GM04503 (cell line): ENCODE measurements at places on chromosomes 6 and 20.

GRCh38 chr6:43217351-43217750 lies 11.9 kb downstream of the DNPH1 start:
- DNase-seq, result no peak

- DNase-seq, result no peak
Observed at GRCh38 chr20:57996936-57997890, 231.2 kb downstream of the ANKRD60 start.

GRCh38 chr6:137798261-137798660 lies 68.8 kb upstream of the TNFAIP3 start:
- DNase-seq, result no peak

- DNase-seq, result no peak
Observed at GRCh38 chr6:40379811-40380210, 207.4 kb downstream of the LRFN2 start.

DNA sequence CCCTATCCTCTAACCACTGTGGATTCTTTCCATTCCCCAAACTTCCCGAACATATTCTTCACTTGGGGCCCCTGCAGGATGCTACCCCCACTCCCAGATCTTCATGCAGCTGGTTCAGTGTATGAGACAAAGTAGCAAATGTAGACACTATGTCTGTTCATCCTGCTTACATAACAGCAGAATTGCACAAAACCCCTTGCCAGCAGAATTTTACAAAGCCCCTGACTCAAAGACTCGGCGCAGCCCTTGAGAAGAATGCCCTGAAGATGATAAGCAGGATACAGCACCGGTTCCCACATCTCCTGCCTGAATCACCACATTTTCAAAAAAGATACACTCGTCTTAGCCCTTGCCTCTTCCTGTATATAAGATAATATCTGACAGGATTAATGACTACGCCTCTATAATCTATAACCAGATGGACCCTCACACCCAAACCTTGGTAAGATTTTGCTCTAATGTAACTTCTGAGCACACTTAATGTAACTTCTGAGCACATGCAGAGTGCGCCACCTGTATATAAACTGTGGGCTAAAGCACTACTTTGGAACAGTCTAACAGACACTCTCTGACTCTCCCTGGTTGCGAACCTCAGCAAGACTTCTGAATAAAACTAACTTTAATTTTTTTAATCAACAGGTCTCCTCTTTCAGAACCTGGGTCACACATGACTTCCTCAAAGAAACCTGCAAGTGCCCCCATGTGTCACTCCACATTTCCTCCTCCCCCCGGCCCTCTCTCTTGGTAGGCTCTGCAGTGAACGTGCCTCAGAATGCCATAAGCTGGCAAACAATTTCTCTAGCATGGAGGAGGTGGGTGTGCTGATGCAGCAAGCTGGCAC lies 28.7 kb downstream of the RALGAPA2 start:
- DNase-seq, result no peak

DNA sequence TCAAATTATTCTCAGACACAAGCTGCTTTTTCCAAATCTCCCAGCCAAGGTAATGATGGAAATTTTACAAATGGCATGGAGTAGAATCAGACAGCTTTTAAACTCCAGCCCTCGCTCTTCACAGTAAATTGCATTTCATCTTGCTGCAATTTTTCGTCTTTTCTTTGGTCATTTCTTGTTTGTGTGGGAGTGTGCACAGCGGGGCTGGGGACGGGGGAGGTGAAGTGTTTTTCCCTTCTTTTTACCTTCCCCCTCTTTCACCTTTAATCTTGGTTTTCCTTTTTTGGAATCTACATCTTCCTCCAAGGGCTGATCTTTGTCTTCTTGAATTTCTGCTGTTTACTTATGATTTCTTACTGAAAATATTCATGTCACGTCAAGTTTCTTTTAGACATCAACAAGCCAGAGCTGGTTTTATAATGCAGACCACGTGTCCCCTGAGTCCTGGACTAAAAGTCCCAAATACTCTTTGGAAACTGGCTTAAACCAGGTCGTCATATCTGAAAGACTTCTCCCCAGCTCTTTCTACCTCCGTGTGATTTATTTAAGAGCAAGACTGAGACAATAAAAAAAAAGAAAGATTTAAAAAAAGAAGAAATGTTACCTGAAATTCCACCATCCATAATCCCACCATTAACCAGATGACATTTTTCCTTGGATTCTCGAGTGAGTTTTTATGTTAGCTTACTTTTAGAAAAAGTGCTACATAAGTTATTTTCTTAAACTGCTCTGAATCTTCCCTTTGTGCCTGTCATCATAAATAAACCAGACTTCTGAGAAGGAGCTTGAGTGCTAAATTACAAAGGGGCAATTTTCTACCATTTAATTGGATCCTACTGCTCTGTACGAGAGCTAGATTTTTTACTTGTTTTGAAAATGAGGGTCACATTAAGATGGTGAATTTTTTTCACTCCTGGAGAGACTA lies 52.0 kb downstream of the MAP3K5 start:
- no peak for DNase-seq

GRCh38 chr20:63471981-63472831 lies at the start of gene KCNQ2:
KCNQ2 (minus strand) TSS chr20:63472655; CDS start chr20:63472463, 192 bp downstream.
- DNase-seq, result no peak

GRCh38 chr20:38842026-38842425 lies 36.5 kb downstream of the PPP1R16B start:
- no peak for DNase-seq

GRCh38 chr6:111210194-111210728 lies 123.0 kb downstream of the SLC16A10 start:
- peak; percentile 15 for DNase-seq

DNA sequence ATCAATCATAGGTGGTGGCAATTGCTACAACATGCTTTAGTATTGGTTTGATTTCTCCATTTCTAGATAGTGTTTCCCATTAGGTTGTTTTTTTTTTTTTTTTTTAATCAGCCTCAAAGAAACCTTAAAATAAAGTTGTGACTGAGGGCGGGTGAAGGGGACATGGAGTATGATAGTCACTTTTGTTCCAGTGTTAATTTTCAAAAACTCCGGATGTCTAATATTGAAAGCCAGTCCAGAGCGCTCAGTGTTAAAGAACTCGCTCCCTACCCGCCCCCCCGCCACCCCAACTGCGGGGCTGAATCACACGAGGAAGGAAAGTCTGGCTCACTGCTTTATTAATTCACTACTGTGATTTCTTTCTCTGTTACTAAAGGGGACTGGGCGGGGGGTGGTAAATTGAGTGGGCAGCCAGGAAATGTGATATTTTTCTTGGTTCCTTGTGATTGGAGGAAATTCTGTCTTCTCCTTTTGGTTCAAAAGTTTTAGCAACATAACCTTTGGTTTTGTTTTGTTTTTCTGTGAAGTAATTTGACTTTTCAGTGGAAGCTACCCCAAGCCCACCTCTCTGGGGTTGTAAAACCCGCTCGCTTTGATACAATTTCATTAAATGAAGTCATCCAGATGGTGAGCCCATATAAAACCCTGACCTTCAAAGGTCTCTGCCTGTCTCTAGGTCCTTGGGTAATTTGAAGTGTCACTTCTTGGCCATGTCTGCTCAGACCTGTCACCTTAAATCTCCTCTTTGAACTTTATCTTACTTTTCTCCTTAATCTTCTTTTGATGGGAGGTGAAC lies 38.0 kb downstream of the TNFAIP3 start:
- DNase-seq, result no peak

DNA sequence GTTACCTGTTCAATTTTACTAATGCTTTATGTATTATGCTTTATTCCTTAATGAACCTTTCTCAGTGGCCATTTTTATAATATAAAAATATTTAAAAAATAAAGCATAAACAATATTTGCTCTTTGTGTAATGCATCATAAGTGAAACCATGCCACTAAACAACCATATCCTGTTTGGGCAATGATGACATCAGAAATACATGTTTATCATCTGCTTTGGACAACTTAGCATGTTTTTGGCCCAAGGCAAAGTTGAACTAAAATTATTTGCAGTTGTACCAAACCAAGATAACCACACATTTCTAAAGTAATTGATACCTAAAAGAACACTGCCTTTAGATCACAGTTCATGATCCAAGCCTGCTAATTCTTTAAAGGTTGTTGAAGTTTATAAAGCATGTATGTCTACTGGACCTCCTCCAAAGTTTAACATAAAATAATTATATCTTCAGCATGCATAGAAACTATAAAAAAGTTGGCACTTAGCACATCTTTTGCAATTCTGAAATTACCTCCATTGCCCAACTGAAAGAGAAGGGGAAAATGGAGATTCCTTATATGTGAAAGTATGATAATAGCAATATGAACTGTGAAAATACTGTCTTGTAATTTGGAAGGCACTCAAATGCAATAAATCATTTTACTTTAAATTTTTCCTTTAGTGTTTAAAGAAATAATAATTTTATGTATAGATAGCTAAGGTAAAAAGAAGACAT lies 325.6 kb upstream of the RUNX2 start:
- DNase-seq, result no peak

DNA sequence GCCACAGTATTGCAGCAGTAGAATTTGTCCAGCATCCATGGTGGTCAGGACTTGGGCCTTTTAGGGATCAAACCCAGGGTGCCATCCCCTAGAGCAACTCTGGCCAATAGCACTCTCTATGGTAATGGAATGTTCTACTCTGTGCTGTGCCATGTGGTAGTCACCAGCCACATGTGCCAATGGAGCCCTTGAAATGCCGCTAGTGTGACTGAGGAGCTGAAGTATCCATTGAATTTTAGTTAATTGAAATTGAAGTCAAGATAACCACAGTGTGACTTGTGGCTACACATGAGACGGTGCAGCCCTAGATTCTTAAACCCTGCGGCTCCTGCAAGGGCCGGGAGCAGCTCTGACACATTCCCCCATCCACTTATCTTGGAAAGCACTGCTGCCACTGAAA lies 54.6 kb downstream of the SLC2A10 start:
- DNase-seq, result no peak

DNA sequence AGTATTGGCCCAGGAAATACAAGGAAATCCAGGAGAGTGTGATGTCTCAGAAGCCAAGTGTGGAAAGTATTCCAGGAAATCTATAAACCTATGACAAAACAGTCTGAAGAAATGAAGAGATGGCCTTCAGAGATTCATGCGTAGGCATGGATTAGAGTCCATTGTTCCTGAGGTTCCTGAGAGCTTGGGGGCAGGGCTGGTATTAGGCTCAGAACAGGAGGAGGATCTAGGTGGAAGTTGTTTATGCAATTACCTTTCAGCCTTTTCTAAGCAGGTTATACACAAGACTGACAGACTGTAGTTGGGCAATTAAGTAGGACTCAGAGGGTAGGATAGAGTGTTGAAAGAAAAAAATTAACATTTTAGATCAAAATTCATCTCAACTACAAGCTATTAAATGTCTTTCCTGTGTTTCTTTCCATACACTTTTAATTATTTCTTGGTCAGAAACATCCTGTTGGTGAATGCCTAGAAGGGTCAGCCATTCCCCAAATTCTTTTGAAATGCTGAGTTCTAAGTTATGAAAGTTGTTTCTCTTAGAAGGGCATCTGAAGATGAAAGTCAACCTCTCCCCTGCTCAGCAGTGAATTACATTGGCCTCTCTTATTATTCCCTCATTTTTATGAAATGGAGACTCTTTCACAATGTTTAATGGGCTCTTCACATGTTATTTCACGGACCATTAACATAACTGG lies 201.2 kb upstream of the MYLIP start:
- DNase-seq, result peak; percentile 44

DNA sequence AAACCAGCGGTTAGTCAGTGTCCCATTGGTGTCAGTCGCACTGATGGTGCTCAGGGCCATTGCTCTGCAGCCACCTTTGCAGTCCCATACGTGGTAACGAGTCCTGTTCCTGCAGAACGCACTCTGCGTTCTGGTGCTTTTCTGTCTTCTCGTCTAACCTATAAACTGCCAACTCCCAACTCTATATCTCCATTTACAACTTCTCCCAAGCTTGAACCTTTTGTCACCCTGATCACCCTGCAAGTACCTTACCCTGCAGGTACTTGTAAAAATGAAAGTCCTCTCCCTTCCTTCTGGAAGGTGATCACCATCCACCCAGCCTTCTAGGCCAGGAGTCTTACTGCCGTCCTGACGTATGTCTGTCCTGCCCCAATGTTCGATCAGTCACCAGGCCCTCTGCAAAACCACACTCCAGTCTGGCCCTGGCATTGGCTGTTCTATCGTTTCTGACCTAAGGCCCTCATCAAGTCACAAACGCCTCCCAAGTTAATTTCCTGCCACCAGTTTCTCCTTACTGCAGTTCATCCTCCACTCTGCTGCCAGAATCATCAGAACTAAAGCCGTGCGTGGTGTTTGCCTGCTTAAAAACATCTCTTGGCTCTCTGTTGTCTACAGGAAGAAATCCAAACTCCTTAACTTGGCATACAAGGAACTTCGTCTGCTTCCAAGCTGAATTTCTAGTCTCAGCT lies 7.9 kb downstream of the RREB1 start:
- no peak for DNase-seq

DNA sequence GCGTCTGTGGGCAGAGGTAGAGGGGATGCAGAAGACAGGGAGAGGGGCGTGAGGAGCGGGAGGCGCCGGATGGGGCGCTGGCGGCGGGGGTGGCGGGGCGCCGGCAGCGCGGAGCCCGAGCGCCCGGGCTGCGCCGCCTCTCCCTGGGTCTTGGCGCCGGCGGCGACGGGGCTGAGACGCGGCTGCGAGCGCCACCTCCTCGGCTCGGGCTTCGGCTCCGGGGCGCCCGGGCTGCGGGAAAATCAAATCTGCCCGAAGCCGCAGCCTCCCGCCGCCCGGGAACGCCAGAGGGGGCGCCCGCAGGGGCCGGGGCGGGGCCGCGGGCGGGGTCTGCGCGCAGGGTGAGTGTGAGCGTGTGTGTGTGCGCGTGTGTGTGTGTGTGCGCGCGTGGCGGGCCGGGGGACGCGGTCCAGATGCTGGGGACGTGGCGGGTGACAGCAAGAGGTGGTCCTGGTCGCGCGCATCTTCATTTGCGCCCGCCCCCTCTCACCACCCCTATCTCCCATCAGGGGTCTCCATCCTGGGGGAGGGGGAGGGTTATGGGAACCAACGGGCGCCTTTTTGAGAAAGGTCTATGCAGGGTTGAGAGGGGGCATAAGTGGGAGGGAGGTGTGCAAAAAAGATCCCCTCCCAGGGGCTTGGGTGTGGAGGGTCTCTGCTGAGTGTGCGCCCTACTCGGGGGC lies 646 bp upstream of the CPNE5 start:
- DNase-seq, result no peak

DNA sequence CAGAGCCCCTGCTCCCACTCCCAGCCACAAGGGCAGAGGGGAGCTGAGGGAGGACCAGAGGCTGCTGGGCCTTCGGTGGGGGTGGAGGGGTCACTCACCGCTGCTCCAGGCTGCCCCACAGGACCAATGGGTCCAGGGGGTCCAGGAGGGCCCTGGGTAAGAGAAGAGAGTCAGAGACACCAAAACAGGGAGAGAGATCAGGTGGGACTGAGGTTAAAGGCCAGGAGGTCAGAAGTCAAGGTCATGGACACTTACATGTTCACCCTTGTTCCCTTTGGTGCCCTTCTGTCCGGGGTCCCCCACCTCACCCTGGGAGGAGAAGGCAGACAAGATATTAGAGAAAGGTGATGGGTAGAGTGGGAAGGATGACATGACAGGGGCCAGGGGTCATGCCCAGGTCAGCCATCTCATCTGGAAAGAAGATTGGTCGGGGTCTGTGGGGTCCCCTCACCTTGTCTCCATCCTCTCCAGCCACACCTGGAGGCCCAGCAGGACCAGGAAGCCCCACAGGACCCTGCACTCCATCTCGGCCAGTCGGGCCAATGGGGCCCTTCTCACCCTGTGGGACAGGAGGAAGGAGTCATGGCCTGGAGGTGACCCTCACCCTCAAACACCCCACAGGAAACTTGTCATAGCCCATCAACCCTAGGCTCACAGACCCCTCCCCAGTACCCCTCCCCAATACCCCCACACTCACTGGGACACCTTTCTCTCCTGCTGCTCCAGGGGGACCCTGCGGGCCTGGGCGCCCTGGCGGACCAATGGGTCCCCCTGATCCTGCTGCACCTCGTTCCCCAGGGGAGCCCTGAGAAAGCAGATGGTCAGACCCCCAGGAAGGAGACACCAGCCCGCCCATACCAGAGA lies 21.0 kb downstream of the COL11A2 start:
- no peak for DNase-seq
